ENCODE measurements at places on chromosomes 2 and 18.

DNA sequence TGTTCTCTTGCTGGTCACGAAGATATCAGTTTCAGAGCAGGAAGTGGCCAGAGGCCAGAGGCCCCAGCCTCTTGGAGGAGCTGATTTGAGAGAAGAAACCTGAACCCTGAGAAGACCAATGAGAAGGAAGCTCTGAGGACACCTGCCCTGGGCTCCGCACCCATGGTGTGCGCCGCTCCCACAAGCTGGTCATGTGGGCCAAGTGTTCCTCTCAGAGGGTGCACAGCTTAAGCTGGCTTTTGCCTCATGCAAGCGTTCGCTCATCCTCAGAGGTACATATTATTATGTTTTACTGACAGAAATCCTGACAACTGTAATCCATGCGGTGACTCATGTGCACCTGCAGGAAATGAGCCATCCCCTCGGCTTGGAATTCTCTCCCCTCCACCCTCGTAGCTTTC, 316.1 kb upstream of the MYT1L start:
- DNase-seq = no peak

DNA sequence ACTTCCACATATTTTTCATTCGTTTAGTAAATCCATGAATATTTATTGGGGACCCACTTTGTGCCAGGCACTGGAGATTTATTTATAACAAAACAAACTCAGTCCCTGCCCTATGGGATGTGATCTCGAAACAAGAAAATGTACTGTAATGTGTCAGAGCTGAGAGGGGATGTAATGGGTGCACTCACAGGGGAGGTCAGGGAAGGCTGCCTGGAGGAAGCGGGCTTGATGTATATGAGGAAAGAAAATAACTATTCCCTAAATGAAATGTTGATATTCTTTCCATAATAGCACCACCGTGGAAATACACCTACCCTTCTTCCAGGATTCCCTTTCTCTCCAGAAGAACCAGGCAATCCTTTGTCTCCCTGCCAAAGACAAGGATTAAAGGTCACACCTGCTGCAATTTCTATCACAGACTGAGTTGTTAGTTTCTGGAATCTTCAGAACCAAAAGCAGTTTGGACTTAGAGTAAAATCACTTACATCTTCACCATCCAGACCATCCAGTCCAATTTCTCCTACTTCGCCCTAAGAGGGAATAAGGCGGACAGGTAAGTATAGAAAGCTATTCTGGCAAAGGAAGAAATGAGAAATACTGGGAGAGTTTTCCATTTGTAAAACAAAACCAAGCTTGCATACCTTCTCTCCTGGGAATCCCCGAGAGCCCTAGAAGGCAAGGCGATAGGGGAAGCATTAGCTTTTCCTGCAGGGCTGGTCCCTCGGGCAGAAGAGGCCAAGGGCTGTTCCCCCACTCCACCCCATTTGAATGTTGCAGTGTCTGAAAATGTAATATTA, 55.0 kb downstream of the COL6A3 start:
- DNase-seq = no peak

DNA sequence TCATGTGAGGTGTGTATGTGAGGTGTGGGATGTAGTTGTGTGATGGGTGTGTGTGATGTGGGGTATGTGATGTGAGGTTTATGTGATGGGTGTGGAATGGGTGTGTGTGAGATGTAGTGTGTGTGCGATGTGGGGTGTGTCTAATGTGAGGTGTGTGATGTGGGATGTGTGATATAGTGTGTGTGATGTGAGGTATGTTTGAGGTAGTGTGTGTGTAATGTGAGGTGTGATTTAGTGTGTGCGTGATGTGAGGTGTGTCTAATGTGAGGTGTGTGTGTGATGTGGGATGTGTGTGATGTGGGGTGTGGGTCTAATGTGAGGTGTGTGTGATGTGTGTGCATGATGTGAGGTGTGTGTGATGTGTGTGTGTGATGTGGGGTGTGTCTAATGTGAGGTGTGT, 55.3 kb downstream of the TWIST2 start:
- DNase-seq = no peak

- DNase-seq = no peak
These were observed 45.6 kb downstream of the MEX3C start for GRCh38 chr18:51151568-51152511.

GRCh38 chr2:1791685-1792435, 47.5 kb upstream of the PXDN start:
- DNase-seq = peak; percentile 95

DNA sequence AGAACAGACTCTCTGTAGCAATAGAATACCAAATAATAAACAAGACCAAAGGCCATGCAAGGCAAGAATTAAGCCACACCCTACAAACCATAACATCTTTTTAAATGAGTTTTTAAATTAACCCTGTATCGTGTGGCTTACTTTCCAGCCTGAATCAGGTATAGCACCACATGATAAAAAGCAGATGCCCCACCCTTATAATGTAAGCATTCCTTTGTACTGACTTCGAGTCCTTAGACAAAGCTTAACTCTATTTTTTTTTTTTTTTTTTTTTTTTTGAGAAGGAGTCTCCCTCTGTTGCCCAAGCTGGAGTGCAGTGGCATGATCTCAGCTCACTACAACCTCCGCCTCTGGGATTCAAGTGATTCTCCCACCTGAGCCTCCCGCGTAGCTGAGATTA, 1.7 kb upstream of the C2orf42 start:
- DNase-seq = no peak

GRCh38 chr18:26579941-26580618, 31.7 kb upstream of the KCTD1 start:
- no peak for DNase-seq

- no peak for DNase-seq
These were observed 429.7 kb upstream of the SPHKAP start for GRCh38 chr2:228611171-228611570.

DNA sequence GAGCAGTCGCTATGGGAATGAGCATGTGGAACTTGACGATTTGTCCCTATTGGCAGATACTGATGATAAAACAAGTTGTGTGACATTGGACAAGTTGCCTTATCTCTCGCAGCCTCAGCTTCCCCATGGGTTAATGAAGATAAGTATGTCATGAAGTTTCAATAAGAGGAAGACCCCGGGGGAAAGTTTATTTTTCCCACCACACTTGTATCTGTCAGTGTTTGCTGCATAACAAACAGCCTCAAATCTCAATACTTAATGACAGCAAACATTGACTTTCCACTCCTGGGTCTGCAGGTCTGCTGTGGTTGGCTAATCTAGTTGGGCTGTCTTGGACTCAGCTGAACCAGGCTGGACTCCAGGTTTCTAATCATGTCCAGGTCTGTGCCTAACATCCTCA, 45.8 kb downstream of the INPP5D start:
- DNase-seq = no peak

GRCh38 chr2:173271825-173272224, 82.8 kb upstream of the CDCA7 start:
- peak; percentile 11 for DNase-seq

DNA sequence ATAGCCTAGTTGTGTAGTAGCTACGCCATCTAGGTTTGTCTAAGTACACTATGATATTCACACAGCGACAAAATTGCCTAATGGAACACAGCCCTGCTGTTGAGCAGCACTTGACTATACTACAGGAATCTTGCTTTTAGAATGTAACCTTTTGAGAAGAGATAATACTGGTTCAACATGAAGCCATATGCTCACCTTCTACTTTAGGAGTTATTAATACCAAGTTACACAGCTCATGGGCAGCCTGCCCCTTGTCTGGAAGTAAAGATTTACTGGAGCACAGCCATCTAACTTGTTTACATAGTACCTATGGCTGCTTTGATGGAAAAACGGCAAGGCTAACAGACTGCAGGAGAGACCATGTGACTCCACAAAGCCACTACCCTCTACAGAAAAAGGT, 174.8 kb downstream of the DYM start:
- DNase-seq = no peak

DNA sequence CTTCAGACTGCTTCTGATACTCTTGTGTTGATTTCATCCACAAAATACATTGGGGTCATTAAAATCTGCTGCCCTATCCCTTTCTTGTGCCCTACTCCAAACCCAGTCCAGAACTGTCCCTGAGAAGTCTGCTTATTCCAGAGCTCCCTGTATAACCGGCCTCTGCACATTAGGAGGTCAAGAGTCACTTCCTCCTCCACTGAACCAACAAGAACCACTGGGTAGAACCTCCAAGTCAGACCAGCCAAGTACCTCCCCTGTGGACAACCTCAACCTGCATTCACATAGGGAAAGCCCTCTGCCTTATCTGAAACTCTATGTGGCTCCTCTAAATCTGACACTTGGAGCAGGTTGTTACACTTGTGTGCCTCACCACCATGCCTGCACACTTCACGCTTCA, 22.1 kb downstream of the KDSR start:
- DNase-seq = no peak

Data from fibroblast of upper back skin (primary cell).